AG08396 (cell line): ENCODE measurements at places on chromosomes 2 and 18.

GRCh38 chr2:233728723-233729301, at the start of gene UGT1A3:
Gene UGT1A3 (plus strand): TSS chr2:233729042. CDS start chr2:233729127, 85 bp downstream.
- DNase-seq = no peak

GRCh38 chr2:88831071-88831791, 139.8 kb downstream of the RPIA start:
- DNase-seq = no peak

GRCh38 chr2:35463805-35464596, 891.6 kb upstream of the CRIM1 start:
- DNase-seq = no peak

GRCh38 chr2:219486380-219486959, 12.2 kb upstream of the GMPPA start:
- no peak for DNase-seq

GRCh38 chr2:41568648-41569047, 479.2 kb upstream of the PKDCC start:
- DNase-seq = no peak

GRCh38 chr2:188705191-188705590, 269.0 kb upstream of the COL3A1 start:
- DNase-seq = no peak
